ENCODE measurements at places on chromosomes 12 and 14.
A peak's percentile ranks its signal among the peaks of the same experiment; 100 is the strongest.

- no peak for DNase-seq
Observed at GRCh38 chr14:86217523-86217922, 687.6 kb downstream of the FLRT2 start.

- DNase-seq, result no peak
Observed at GRCh38 chr14:102232348-102232625, 72.7 kb downstream of the MOK start.

- DNase-seq, result no peak
Observed at GRCh38 chr14:83702619-83703018, 1827.3 kb upstream of the FLRT2 start.

DNA sequence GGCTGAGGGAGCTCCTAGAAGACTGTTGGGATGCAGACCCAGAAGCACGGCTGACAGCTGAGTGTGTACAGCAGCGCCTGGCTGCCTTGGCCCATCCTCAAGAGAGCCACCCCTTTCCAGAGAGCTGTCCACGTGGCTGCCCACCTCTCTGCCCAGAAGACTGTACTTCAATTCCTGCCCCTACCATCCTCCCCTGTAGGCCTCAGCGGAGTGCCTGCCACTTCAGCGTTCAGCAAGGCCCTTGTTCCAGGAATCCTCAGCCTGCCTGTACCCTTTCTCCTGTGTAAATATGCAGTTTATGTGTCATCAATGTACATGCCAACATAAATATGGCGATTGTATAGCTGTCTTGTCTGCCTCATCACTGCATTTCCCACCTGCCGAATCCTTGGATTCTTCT lies 7.5 kb downstream of the AMHR2 start:
- no peak for DNase-seq

DNA sequence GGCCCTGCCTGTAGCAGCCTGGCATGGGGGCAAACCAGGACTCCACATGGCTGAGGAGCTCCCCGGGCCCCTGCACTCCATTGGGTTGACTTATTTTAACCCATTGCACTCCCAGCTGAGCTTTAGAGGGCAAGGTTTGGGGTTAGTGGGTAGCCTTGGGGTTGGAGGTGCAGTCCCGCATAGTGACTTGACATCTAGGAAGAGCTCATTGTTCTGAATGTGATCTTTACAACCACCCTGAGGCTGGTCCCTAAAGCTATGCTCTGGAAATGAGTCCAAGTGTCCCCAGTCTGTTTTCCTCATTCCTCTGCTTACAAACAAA lies 36.4 kb downstream of the NFKBIA start:
- no peak for DNase-seq

DNA sequence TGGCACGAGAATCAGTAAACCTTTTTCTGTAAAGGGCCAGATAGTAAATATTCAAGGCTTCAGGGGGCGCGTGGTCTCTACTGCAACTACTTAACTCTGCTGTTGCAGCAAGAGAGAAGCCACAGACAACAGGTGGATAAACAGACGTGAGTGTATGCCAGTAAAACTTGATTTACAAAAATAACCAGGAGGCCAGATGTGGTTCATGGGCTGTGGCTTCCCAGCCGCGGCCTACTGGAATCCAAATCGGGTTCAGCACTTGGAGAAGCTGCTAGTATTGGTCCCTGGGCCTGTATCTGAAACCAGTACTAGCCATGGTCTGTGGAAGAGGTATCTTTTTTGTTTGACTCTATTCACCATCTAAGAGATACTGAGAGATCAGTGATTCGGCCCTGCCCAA lies 13.3 kb downstream of the PPP2R5C start:
- no peak for DNase-seq

DNA sequence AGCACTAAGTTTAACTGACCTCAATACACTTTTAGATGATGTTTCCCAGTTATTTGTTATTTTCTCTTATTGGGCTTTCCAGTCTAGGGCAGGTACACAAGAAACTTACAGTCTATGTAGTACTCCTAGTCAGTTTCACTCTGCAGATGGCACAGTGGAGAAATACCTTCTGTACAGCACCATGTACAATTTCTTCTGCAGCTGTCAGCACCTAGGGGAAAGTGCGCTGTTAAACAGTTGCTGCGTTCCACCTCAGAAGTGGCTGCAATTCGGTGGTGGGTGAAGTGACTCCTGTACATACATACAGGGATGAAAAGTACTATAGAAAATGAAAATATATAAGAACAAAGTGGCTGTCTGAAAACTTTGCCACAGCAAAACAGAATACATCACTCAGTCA lies 48.3 kb downstream of the NOVA1 start:
- no peak for DNase-seq

DNA sequence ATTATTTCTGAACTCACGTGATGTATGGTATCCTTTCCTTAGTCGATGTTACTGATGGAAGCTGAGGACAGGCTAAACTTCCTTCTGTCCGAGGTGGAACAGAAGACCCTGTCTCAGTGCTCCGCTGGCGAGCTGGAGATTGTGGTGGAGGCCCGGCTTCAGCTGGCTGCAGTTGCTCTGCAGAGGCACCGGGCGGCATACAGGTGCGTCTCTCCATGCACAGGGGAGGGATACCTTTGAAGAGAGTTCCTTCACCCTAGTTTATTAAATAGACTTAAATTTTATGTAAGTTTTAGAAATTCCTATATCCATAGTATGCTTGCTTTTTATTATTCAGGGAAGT lies 186.7 kb upstream of the NEDD1 start:
- no peak for DNase-seq

GRCh38 chr14:103108749-103109207 lies 14.3 kb downstream of the EXOC3L4 start:
- peak; percentile 55 for DNase-seq

DNA sequence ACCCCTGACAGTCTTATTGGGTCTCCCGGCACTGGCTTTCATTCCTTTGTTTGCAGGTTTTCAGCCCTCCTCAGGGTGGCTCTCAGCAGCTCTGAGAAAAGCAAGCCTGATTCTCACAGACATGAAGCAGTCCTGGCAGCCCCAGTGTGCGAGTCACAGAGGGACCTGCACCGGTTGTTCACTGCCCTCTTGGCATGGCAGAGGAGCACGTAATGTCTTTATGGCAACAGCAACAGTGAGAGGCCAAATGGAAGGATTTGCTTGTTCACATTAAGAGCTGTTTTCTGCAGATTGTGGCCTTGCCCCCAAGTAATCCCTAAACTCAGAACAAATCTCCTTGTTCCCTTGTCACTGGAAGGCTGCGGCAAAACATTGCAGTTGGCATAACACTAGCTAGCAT lies 3.4 kb downstream of the KCNA5 start:
- no peak for DNase-seq

GRCh38 chr12:107736914-107737313 lies 24.0 kb downstream of the PRDM4 start:
- DNase-seq, result no peak

GRCh38 chr14:76386944-76387782 lies 11.2 kb downstream of the ESRRB start:
- DNase-seq, result peak; percentile 5

DNA sequence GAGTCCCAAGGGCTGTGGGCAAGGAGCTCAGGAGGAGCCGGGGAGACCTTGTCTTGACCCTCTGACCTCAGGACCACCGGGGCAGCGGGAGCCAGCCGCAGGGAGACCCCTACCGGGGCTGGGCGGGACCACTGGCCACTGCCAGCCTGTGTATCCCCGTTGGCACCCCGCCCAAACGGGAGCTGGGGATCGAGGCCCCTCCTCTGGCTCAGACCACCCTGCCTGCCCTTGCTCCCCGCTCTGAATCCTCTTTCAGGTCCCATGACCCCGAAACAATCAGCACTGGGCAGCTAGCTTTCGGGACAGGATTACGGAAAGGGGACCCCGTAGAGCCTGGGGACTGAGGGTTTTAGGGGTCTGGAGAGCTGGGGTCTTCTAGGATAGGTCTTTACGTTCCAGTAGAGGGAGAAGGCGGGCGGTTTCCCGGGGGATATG lies 1.3 kb downstream of the GLI1 start:
- DNase-seq, result no peak

DNA sequence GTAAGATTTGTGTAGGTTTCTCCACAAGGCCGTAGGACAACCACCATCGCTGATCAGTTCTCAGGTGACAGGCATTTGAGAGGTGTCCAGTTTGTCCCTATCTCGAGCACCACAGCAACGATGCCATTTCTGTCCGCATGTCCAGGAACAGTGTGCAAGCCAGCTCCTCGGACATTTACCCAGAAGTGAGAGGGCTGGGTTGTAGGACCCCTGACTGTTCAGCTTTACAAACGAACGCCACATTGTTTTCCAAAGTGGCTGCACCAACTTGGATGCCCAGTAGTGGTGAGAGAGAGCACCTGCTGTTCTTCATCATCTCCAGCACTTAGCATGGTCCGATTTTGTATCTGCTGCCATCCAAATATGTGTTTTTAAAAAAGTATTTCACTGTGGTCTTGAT lies 38.6 kb downstream of the CYP46A1 start:
- no peak for DNase-seq

Data from HS-27A (cell line).